ENCODE measurements at places on chromosomes 13 and 19.
A peak's percentile ranks its signal among the peaks of the same experiment; 100 is the strongest.

DNA sequence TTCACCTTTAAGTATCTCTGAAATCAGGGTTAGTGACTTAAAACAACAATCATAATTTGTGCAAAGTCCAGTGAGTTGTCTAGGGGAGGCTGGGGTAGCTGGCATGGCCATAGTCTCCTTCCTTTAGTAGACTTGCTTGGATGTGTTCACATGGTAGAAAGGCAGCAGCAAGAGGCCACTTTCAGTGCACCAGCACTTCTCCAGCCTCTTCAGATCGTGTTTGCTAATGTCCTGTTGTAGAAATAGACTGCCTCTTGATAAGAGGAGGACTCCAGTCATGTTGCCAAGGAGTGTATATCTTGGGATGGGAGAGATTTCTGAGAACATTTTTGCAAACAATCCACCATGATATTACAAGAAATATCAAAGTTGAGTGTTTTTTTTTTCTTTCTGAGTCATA, 22.9 kb downstream of the WDFY2 start:
- no peak for DNase-seq

- DNase-seq: no peak
These were observed 4.3 kb upstream of the C19orf25 start for GRCh38 chr19:1483131-1483978.

DNA sequence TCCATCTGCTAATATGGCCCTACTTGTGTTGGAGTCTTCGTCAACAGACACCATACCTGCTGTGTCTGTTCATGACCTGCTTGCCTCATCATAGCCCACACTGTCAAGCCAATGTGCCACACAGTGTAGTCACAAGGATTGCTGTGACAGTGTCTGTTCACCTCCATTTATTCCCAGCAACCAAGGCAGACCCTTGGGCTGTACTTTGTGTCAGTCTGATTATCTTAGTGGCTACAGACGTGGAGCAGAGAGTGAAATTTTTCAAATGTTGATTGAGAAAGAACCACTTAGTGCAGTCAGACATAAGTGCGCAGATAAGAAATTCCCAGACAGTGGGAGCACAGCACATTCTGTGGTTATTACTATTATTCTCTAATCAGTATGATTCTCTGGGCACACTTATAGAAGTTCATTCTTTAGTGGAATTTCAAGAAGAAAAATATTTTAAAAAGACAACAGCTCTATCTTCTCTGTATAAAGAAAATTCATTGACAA, 184.6 kb downstream of the GPC6 start:
- no peak for DNase-seq

DNA sequence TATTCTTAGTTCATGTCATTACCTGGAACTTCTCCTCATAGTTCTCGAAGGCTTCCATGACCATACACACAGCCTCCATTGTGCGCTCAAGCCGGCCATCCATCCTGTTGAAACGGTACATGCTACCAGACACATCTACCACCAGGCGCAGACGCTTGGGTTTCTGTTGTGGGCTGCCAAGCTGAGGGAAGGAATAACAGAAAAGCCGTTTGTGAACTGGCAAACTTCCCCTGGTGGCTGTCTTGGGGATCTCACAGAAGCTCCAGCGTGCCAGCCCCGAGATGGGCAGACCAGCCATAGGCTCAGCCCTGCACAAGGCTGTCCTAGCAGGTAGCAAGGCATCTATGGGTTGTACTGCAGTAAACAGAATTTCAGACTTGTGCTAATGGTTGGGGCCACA, 130.1 kb downstream of the RGCC start:
- DNase-seq: peak; percentile 24

DNA sequence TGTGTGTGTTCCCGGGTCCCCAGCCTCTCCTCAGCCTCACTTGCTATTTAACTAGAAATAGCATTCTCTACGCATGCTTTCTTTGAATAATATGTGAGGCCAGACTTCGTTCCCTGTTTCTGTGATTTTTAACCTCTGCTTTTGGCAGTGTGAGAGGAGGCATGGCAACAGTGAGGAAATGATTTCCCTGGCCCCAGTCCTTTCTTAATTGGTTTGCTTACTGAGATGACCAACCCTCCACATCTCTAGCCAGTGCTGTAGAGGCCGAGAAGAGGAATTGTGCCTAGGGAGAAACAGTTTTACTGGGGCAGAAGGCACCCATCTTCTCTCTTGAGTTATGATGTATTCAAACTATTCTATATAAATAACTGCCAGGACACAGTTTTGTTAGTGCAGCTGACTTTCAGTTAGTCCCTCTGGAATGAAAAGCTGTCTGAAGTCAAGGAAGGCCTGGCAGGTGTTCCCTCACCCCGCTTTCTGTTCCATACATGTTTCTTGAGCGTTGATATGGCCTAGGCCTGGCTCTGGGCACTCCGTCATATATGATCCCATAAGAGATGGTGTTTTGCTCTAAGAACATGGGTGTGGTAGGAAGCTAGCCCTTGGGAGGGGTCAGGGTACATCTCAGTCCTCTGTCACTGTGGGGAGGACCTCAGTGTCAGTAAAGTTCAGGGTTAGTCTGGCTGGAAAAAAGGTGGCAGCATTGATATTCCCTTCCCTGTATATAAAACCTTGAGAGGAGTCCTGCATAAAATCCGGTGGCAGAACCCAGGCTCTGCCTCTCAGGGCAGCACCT, 73.7 kb upstream of the NPAS1 start:
- DNase-seq: no peak

DNA sequence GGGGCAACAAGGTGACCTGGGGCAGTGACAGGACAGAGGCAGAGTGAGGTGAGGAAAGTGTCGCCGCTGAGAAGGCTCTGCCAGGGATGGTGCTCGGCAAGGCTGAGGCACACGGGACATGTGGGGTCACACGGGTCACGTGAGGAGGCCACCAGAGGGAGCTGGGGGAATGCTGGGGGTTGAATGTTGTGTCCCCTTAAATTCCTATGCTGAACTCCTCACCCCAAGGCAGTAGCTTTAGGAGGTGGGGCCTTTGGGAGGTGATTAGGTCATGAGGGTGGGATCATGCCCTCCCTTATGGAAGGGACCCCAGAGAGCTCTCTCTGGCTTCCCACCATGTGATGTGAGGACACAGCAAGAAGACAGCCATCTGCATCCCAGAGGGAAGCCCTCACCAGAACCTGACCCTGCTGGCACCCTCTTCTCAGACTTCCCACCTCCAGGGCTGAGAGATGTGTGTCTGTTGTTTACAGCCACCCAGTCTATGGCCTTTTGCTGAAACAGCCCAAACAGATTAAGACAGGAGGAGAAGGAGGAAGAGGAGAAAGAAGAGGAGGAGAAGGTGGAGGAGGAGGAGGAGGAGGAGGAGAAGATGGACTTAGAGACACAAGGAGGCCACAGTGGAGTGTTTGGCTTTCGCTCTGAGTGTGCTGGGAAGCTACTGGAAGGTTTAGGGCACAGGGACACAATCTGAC, 35.4 kb downstream of the RFX2 start:
- no peak for DNase-seq

DNA sequence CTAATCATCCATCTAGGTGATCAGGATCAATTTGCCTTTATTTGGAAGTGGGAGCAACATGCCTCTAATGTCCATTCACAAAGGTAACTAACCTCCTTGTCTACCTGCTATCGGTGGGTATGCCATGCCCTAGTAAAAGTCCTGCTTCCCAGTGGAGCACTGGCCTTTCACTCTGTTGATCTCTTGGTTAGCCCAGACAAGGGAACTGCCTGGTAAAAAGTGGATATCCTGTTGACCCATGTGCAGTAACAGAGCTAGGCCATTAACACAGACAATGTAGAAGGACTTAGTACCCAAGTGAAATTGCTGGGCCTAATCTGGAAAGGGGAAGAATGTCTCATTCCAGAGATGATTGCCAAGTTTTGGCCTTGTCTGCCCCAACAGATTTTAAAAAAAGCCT, 171.5 kb upstream of the CSNK1A1L start:
- DNase-seq: no peak

GRCh38 chr13:27820524-27821482, 28.5 kb downstream of the GSX1 start:
- DNase-seq: no peak

DNA sequence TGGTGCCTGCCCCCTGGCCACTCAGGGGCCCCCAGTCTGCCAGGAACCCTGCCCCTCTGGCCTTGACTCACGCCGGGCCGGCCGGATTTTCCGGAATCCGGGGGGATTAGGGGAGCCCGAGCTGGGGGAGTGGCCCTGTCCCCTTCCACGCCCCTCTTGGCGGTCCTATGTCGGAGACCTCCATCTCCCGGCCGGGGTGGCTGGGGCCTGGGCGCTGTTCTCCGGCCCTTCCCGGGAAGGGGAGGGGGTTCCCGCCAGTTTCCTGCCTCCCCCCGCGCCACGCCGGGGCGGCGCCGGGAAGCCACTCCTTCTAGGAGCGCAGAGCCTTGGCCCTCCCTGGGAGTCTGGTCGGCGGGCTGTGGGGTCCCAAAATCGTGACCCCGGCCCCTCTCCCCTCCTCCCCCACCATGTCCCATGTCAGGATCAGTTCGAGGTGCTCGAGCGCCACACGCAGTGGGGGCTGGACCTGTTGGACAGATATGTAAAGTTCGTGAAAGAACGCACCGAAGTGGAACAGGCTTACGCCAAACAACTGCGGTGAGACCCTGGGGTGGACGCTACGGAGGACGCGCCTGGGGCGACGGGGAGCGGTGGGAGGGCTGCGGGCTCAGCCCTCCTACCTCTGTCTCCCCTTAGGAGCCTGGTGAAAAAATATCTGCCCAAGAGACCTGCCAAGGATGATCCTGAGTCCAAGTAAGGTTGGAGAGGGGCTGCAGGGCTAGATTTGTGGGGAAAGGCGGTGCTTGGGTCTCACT, 1.3 kb downstream of the TRIP10 start:
- DNase-seq: no peak

GRCh38 chr13:27138457-27139093, 33.0 kb downstream of the USP12 start:
- DNase-seq: no peak

- no peak for DNase-seq
These were observed 13.7 kb downstream of the KLHL26 start for GRCh38 chr19:18650468-18651041.

DNA sequence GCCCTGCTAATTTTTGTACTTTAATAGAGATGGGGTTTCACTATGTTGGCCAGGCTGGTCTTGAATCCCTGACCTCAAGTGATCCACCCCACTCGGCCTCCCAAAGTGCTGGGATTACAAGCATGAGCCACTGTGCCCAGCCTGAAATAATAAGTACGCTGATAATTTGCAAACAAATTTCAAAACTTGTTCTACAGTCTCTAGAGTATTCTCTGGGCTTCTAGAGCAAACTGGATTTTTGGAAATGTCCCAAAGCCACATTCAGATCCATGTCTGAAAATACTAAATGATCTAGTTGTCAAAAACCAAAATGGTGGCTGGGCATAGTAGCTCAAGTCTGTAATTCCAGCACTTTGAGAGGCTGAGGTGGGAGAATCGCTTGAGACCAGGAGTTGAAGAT, 39.9 kb upstream of the PSPC1 start:
- no peak for DNase-seq

DNA sequence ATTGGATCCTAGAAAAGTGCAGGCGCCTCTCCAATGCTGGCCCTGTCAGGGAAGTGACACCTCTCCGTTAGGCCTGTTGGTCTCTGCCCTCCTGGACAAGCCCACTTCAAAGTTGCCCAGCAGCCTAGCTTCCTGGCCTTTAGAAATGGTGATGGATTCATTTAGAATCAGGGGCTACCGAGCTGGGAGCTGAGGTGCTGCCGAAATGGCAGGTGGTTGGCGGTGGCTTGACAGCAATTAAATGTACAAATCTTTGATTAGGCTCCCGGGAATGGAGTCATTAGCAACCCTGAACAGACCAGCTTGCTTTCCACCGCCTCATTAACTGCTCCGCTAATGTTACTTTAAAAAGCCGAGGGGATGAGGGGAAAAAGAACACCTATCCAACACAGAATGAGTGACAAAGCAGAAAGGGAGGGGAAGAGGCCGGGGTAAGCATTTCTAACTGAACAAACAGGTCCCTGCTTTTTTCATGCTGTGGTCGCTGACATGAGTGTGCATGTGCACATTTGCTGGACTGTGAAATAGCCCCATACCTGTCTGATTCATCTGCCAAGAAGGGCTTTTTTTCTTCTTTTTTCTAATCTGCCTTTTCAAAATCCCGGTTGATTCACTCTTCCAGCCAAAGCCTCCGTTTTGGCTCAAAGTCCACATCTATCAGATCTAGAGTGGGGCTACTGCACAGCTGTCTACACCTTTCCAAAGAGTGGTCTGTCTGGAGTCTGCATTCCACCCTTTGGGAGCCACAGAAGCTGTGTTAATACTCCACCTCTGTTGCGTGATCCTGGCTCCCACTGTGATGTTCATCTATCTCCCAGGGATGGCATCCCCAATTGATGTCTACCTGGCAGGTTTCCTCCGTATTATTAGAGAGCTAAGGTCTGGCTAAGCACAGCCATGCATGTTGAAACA, 431.9 kb downstream of the COG6 start:
- DNase-seq: no peak

DNA sequence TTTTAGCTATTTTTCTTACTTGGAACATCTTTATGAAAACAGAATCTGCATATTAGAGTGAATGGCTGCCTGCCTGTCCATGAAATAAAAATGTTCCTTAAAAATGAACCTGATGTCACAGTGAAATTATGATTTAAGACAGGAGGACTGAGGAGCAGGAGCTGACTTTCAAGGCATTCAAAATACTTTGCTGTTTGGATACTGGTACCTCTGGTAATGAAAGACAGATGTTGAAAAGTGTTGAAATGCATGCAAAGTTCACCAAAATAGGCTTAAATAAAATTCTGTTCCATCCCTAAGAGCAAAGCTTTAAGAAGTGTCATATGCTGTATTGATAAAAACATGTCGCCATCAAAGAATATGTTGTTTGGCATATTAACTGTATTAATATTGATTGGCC, 1.7 kb downstream of the ARHGEF7 start:
- no peak for DNase-seq

DNA sequence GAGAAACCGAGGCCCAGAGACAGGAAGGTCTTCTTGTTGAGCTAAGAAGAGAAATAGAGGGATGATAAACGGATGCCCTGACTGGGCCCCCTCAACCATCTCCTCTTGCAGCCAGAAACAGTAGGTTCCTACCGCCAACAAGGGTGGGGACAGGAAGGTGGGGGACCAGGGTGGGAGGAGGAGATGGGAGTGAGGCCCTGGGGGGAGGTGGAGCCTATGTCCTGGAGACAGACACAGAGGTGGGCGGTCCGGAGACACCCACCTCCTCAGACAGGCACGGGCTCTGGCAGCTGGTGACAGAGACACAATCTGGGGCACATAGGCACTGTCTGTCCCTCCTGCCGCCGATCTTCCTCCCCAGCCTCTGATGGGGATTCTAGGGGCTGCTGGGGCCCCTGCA, 16.9 kb downstream of the GADD45B start:
- DNase-seq: no peak

GRCh38 chr19:42075364-42075615, 676 bp upstream of the ZNF574 start:
- DNase-seq: no peak

DNA sequence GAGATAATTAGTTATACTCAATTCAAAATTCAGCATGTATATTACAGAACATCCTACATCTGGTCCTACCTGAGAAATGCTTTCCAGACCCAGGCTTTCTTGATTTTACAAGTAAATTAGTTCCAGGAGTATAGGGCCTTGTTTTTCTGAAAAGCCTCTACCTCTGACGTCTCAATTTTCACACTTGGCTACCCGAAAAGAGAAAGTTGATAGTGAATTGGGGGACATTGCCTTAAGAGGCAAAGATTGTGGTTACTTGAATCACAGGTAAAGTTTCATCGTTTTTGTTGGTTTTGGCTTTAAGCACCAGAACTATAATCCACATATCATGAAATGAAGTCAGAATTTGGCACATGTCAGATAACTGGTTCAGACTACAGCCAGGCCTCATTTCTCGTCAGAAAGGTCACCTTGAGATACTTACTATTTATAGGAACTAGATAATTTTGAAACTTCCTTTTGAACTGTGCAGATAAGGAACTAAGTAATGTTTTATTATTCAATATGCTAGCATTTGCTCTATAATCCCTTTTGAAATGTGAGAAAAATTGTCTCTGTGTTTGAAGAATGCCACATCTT, 30.8 kb downstream of the FAM124A start:
- DNase-seq: no peak
